ENCODE measurements at places on chromosomes 4 and X.
A peak's percentile ranks its signal among the peaks of the same experiment; 100 is the strongest.

GRCh38 chrX:23731951-23732350 lies 11.1 kb downstream of the ACOT9 start:
- DNase-seq, result no peak

DNA sequence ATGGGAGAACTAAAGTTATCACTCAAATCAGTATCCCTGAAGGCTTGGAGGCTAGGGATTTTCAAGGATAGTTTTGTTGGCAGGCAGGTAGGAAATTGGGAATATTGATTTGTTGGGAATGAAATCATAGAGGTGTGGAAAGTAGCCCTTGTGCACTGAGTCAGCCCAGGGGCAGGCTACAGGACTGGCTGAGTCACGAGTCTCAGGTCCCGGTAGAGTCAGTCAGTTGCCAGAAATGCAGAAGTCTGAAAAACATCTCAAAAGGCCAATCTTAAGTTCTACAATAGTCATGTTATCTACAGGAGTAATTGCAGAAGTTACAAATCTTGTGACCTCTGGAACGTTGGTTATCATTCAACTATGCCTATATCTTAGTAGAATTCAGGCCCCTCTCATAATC lies 153.1 kb downstream of the GC start:
- DNase-seq, result no peak

GRCh38 chr4:143358923-143359643 lies 22.4 kb downstream of the GAB1 start:
- peak; percentile 6 for DNase-seq

DNA sequence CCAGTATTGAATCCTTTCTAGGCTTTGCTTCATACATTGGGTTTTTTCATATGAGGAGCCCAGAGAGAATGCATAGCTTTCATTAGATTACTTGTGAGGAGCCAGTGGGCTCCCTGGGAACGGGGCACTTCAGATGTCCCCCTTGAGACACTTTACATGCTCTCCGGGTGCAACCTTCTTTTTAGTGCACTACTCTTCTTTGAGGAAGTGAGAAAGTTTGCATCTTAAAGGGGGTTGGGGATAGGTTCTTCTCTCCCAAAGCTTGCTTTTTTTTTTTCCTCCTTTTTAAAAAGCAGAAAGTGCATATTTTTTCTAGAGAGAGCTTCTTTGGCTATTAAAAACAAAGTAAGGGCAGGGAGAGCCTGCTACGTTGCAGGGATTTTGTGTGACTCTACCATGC lies 4.3 kb downstream of the HADH start:
- DNase-seq, result no peak

DNA sequence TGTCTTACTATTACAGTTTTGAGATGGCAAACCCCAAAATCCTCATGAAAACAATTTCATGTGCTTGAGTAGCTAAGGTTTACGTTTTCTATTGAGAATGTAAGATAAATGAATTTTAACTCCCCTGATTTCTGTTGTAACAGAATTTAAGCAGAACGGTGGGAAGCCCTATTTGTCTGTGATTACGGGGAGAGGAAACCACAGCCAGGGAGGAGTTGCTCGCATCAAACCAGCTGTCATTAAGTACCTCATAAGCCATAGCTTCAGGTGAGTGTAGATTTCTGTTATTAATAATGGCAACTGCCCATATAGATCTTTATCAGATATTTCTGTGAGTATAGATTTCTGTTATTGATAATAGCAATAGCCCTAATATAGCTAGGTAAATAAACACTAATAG lies 44.2 kb upstream of the RHOH start:
- DNase-seq, result peak; percentile 52

Data from CD4-positive, alpha-beta T cell treated with Interleukin-15 for 4 hours (primary cell).